ENCODE measurements at places on chromosomes 1 and 21.

DNA sequence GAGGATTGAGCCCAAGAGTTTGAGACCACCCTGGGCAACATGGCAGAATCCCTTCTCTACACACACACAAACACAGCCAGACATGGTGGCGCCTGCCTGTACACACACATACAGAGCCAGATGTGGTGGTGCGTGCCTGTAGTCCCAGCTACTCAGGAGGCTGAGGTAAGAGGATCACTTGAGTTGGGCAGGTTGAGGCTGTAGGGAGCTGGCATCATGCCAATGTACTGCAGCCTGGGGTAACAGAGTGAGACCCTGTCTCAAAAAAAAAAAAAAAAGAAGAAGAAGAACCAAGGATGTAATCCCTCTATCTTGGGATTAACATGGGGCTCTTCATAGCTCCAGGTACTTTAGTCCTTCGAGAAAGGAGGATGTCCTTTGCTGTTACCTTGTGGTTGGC lies 29.4 kb upstream of the PIGV start:
- DNase-seq: no peak

DNA sequence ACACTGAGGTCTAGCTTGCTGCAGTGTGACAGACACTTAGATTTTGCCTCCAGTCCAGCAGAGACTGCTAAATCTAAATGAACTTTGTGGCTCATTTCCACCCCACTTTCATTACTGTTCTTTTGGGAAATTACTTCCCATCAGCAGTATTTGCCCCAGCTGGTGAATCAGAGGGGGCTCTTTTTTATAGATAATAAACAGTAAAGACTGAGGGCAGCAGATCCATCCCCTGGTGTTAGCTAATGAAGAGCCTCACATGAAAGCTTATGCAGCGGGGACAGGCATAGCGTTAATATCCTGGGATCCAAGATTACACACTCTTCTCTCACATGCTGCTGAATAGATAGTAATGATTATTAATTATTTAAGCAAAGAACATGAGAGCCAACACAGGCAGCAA lies 6.4 kb upstream of the CTNNBIP1 start:
- DNase-seq: no peak

DNA sequence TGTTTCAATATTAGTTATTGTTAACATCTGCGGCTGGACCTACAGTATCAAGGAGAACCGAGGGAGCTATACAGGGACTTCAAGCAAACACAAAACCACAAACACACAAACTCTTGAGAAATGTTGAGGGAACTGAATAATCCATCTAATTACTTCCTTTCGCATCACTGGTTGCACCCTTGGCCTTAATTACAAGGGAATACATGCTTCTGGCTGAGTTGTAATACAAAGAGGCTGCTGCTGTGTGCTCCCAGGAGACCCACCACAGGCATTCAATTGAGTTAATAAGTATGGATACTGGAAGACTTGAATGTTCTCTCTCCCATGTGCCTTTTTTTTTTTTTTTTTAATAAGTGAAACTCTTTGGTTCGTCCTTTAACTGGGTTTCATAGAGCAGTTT lies 16.8 kb upstream of the SMYD2 start:
- no peak for DNase-seq

GRCh38 chr1:64967381-64967780 lies 1.0 kb upstream of the JAK1 start:
- no peak for DNase-seq
